ENCODE measurements at places on chromosomes 3 and 15.

- no peak for DNase-seq
Observed at GRCh38 chr3:111237946-111238345, 166.3 kb downstream of the NECTIN3 start.

DNA sequence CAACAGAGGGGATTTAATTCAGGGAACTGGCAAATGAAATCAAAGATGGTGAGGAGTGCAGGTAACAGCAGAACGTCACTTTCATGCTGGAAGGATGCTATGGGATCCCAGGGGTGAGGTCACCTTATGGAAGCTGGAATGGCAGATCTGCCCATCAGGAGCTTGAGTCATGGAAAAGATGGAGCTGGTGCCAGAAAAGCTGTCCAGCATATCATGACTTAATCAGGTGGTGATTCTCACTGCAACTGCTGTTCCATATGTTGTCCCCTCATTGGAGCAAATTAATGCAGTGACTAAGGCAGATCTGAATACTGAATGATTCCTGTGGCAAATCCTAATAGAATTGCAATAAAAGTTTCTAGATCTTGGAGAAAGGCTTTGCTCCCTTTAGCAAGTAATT, 38.4 kb downstream of the HHLA2 start:
- no peak for DNase-seq

- no peak for DNase-seq
Observed at GRCh38 chr15:92392462-92392861, 1.2 kb upstream of the ST8SIA2 start.

DNA sequence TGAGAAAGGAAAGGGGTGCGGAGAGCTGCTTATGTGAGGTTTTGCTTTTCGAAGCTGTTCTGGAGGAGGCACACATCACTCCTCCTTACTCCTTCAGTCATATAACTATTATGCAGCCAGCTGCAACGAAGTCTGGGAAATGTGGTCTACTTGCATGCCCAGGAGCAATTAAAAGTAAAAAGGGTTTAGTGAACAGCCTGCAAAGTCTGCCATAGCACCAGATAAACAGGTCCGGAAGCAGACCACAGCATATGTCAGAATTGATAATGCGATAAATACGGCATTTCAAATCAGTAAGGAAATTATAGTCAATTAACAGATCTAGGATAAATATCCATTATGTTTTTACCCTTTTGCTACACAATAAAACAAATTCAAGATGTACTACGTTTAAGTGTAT, 99.5 kb downstream of the POLR2M start:
- DNase-seq, result no peak

DNA sequence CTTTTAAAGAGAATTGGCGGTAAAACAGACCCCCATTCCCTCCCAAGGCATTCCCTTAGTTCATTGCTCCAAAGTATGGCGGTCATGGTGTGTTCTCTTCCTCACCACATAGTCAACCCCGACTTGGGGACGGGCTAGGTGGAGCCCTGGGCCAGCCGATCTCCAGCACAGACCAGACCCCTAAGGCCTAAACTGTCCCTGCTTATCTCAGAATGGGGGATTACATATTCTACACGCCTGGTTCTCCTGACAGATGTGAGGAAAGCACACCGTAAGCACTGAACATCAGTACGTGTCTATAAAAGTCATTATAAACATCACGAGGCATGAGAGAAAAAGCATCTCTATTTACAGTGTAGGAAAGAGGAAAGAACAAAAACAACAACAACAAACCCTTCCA, 244.5 kb upstream of the STT3B start:
- no peak for DNase-seq

GRCh38 chr15:60353245-60353920, 44.4 kb downstream of the ANXA2 start:
- no peak for DNase-seq

DNA sequence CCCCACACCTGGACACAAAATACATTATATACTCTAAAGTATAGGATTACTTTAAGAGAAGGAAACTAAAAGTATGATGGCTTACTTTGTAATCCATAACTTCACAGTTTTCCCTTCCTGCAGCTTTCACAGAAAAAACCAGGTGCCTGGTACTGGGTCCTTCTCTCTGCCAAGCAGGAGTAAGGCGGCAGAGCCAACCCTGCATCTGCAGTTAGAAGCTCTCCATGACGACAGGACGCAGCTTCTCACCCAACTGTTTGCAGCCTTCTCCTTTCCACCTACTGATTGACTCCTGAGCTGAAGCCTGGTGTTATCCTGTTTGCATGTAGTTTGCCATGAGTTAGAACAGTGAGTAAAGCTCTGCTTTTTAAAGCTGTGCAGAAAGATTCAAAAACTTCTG, 6.7 kb downstream of the MRAS start:
- DNase-seq, result no peak

- peak; percentile 70 for DNase-seq
Observed at GRCh38 chr15:68578175-68578979, 416 bp upstream of the CORO2B start.

DNA sequence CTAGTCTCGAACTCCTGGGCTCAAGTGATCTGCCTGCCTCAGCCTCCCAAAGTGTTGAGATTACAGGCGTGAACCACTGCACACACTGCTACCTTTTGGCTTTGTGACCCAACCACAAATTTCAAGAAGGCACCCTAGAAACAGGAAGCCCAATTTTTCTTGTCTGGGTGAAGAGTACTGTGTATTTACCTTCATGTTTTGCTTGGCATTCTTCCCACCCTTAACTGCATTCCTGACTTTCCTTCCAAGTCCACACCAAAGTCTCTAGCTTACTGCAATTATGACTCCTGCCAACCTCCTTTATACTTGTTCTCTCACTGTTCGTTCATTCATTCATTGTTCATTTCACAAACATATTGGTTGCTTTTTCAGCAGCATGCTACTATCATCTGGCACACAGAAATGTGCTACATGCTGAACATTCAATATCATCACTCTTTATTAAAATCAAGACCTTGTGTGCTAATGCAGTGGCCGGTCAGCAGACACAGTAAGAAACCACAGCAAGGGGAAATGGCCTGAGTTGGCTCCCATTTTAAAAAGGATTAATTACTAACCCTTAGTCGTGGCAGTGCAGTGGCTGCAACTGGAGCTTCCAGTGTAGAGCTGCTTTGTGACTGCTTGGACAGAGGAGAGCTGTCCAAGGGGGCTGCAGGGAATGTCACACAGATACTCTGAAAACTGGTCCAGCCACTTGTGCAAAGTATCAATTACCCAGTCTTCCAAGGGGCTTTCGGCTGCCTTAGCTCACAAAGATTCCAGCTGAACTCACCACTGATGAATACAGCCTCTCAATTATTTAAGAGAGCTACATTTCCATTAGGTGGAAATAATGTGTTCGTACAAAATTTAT, 94.0 kb downstream of the ETFA start:
- DNase-seq, result no peak

- no peak for DNase-seq
Observed at GRCh38 chr3:192275741-192276355, 451.5 kb downstream of the FGF12 start.

DNA sequence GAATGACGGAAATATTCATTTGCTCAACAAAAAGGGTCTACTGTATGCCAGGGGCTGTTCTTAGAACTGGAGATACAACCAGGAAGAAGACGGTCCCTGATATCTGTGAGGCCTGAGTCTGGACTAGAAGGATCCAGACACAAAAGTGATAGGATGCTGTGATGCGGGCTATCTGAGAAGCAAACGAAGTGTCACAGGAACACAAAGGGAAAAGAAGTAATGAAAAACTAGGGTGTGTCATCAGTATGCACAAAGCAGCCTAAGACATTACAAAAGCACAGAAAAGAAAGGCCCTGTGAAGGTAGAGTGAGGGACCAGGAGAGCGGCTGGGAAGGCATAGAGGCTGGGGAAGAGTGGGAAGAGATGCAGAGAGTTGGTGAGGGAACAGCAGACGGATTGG, 63.3 kb upstream of the C3orf80 start:
- no peak for DNase-seq

DNA sequence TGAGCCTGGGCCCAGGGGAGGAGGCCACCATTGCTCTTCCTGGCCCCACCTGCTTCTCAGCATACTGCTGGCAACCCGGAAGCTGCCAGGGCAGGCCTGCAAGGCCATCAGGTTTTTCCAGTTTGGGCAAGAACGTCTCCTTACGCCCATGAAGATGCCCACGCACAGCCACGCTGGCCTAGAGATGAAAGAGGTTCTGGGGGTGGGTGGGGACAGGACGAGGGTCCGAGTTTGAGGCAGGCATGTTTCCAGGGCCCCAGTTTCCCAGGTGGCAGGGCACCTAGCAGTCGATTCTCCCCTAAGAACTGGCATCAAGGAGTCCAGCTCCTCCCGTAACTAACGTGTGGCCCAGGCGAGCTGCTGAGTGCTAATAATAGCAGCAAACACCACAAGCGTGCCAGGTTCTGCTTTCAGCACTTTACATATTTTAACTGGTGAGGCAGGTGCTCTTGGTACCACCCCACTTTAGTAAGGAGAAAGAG, 45.8 kb downstream of the ZNF710 start:
- DNase-seq, result peak; percentile 48

DNA sequence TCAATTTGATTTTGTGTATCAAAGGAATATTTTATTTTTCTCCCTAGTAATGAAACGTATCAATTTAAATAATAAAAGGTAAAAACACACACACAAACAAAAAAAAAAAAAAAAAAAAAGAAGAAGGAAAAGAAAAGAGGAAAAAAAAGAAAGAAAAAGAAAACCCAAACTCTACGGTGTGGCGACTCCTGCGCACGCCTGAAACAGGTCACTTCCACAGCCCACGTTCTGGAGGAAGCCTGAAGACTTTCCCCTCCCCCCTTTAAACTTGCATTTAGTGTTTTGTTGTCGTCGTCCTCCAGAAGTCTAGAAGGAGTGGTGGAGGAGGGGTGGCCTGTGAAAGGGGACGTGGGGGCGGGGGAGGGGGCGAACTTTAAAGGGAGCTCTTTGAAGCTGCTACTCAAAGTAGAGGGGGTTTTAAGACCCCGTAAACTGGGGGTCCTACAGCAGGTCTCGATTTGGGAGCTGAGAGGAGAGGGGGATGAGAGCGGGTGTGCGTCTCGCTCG, 2.3 kb upstream of the TLE3 start:
- no peak for DNase-seq

GRCh38 chr3:13338231-13338630, 81.9 kb downstream of the NUP210 start:
- DNase-seq, result no peak

DNA sequence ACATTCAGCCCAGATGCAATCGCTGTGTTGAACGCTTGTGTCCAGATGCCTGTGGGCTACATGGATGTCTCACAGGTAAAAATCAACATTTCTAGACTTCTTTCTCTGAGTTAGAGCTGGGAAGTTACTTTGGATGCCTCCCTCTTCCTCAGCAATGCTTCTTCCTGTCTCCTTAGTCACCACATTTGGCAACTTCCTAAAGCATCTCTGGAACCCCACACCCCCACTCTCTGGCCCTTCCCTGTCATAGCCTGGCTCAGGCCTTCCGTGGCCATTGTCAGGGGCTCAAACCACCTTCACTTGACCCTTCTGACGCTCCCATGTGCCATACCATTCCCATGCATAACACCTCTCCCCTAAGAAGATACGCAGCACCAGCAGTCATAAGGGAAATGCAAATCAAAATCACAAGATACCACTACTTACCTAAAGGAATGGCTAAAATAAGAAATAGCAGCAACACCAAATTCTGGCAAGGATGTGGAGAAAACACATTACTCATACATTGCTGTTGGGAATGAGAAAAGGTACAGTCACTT, 21.6 kb upstream of the RGMA start:
- no peak for DNase-seq

DNA sequence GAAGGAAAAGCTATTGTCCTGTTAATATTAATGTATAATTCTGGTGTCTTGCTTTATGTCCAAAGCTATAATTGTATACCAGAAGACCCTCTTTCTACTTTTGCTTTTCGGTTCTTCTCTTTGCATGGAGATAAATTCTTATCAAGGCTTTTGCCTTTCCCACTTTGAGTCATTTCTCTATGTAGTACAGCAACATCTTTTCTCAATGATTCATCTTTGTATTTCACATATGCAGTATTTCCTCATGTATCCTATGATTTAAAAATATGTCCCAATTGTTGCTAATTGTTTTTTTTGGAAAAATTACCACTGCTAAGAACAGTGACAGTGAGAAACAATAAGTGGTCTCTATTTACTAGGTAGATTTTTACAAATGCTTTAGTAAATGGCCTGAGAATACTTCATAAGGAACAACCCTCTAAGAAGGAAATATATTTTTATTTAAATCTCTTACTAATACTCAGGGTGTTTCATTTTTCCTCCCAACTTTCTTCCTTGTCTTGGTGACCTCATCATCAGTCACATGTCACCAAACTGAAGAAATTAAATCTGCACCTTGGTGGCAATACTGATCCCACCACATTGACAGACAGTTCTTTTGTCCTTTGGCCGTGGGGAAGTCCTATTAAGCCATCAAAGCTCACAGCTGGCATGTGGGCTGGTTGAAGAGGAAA, 290.6 kb downstream of the SATB1 start:
- no peak for DNase-seq

DNA sequence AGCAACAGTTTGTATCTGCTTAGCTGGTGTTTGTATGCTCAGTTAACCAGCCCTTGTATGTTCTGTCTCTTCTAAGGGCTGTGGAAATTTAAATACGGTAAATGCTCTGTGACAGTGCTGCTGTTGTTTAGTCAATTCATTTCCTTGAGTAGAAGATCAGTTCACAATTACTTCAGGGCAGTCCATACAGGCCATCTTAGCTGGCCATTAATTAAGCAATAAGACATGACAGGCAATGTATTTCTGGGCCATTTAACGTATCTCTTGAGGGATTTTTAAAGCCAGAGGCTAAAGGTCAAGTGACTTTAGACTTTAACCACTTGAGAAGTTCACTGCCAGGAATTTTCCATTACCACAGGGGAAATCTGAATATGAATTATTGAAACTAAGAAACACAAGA, 351.8 kb downstream of the ZIC1 start:
- no peak for DNase-seq

DNA sequence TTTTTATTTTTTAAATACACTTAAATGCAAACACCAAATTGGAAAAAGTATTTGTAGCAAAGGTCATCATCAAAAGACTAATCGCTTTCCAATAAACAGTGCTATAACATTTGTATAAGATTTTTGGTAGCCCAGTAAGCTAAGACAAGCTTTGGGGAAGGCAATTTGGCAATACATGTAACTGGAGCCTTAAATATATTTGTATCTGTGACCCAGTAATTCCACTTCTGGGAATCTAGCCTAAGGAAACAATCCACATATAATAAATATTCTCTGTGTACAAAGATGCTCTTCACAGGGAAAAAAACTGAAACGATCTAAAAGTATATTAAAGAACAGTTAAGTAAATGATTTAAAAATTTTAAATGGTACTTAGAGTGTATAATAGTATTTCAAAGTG, 65.5 kb upstream of the TJP1 start:
- DNase-seq, result no peak

- no peak for DNase-seq
Observed at GRCh38 chr3:69252631-69253030, 130.2 kb upstream of the LMOD3 start.

DNA sequence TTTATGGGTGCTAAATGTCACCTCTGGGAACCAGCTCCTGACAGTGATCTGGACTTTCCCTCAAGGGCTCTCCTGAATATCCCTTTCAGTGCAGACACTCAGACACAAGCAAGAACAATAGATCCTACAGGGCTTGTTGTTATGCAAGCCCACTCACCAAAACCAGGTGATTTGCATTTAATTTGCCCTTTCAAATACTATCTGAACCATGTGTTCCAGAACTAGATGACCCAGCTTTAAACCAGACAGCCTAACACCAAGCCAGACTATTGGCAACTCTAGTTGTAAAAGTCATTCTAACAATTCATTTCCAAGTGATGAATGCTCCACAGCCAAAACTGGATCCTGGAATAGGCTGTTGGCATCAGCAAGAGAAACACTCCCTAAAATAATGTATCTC, 5.6 kb upstream of the ATP8B4 start:
- DNase-seq, result no peak

GRCh38 chr15:72135719-72136118, 17.5 kb downstream of the SENP8 start:
- DNase-seq, result no peak
